DMS153 (cell line): ENCODE measurements at places on chromosomes 1 and 21.

GRCh38 chr21:22609802-22610201 is 1611.6 kb downstream of the NCAM2 start:
- DNase-seq, result no peak

- DNase-seq, result no peak
Observed at GRCh38 chr1:82829527-82829926, 1028.8 kb downstream of the ADGRL2 start.

GRCh38 chr1:27527223-27527889 is 37.4 kb upstream of the WASF2 start:
- DNase-seq, result peak; percentile 97

DNA sequence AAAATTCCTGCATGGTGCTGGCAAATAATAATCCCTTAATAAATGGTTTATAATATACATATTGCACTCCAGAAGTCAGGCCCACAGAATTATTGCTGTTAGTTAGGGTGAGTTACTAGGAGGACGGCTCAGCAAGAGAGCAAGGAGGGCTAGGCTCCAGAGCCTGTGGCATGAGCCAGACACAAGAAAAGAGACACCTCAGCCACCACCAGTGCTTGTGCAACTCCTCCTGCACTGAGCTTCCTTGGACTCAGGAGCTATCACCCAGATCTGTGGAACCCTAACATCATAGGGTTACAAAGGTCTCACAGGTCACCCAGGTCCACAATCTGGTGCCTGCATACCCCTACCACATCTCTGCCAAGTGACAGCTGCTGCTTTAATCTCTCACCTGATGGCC is 12.8 kb upstream of the LRRC8D start:
- no peak for DNase-seq

GRCh38 chr1:54543729-54544496 is 4.1 kb upstream of the ACOT11 start:
- DNase-seq, result no peak

DNA sequence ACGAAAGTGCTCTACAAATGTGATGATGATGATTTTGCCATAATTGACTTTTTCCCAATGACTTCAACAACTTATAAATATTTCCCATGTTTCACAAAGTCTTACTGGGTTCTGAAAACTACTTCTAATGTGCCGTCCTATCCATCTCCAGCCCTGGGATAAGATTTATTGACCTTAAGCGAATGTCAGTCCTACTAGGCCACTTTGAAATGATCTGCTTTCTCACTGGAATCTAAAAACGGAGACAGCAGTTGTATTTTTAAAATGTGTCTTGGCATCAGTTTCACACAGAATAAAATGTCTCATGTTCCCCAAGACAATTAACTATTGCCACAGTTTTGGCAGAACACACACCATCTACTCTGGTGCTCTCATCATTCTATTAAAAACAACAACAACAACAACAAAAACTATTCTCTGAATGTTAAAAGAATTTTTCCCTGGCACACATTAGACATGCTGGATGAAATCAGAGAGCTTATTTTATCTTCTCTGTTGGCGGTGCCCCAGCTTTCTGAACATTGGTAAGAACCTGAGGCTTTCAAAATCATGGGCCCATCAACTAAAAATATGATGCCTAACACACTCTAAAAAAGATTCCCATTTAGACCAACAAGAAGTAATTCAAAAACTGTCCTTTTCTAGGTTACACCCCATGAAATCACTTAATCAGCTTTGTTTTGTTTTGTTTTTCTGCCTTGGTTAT is 23.1 kb upstream of the DNASE2B start:
- no peak for DNase-seq

DNA sequence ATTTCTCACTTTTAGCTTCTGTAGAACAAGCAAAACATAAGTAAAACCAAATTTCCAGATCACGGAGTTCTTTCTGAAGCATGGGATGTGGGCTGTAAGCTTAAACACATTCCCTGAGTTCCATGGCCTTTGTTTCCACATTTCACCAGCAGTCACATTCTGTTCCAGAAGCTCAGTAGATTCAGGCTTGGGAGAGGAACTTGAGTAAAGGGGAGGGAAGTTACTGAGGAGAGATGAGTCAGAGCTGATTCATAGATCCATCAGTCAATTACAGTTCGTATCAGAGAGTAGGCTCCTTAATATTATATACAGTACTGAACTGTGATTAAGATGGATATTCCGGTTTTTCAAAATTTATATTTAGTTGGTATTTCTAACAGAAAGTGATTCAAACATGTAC is 614.3 kb downstream of the NCAM2 start:
- no peak for DNase-seq

DNA sequence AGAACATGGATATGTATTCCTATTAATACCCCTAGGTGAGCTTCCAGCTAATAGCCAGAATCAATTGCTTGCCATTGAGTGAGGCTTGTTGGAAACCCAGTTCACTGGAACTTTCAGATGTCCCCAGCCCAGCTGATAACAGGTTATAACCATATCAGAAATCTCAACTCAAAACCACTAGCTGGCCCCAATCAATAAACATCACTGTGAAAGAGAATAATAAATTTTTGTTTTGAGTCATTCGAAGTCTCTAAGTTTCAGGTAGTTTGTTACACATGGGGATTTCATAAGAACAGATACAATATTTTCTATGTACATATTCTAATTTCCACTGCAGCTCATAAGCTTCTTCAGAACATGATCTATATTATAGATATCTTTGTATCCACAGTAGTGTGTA is 162.9 kb upstream of the SNX7 start:
- no peak for DNase-seq

GRCh38 chr1:25832336-25833037 is 12.7 kb downstream of the MTFR1L start:
- DNase-seq, result no peak

DNA sequence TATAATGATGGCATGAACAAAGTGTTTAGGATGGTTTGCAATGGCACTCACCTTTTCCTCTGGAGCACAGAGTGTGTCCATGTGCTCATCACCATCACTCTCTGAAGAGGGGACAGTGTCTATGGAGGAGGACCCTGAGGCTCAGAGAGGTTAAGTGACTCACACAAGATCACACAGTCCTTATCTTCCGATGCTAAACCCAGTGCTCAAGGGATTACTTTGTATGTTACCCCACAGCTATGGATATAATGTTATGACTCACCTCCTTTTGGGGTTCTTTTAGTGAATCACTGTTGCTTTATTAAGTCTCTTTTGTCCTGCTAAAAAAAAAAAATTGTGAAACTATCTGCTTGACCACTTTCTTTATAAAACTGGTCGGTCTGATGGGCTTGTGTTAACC is 67.6 kb downstream of the TENT5C start:
- DNase-seq, result no peak

DNA sequence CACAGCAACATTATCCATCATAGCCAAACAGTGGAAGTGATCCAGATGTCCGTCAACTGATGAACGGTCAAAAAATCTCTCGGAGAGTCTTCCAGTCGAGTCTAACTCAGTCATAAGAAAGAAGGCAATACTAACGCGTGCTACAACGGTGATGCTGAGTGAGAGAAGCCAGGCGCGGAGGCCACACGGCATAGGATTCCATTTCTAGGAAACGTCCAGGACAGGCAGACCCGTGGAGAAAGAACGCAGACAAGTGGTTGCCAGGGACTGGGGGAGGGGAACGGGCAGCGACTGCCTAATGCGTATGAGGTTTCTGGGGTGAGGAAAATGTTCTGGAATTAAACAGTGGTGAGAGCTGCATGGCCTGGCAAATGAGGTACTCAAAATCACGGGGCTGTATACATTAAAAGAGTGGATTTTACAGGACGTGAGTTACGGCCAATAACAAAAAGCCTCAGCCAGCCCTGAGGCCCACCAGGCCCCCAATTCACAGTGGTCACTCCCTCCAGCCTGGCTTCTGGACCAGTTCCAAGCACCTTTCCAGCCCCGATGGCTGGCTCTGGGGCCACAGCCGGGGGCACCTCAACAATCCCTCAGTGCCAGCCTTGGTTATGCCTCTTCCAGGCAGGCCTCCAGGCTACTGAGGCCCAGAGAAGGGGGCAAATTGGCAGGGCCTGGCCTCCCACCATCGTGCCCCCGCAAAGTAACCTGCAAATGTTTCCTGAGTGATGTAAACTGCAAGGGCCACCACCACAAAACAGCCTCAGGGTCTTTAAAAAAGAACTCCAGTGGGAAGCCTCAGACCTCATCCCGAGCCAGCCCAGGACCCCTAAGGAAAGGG is 3.4 kb downstream of the WNT9A start:
- no peak for DNase-seq

DNA sequence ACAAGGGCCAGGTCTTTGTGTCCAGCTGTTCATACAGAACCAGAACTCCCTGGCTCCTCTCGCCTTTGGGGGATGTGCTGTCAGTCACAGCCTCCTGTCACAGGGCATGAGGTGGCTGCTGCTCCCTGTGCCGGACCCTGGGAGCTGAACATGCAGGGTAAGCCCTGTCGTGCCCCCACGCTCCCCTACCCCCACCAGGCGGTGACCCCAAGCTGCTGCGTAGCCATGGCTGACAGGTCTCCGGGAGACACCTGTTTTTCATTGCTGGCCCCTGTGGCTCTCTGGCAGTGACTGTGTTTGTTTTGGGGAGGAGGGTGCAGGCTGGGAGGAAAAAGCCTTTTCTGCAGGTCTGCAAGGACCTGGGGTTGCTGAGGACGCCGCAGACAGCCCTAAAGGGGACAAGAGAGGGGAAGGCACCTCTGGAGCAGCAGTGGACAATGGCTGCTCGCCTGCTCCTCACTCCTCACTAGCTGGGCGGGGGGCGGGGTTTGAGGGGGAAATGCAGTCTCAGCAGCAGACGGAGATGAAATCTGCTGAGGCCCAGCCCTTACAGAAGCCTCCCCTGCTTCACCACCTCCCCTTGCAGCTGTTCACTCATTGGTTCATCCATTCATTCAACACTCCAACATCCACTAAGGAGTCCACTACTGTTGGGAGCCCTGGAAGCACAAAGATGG is 81.4 kb downstream of the TRABD2B start:
- no peak for DNase-seq

- no peak for DNase-seq
Observed at GRCh38 chr21:30882866-30883597, 1.7 kb upstream of the KRTAP11-1 start.

DNA sequence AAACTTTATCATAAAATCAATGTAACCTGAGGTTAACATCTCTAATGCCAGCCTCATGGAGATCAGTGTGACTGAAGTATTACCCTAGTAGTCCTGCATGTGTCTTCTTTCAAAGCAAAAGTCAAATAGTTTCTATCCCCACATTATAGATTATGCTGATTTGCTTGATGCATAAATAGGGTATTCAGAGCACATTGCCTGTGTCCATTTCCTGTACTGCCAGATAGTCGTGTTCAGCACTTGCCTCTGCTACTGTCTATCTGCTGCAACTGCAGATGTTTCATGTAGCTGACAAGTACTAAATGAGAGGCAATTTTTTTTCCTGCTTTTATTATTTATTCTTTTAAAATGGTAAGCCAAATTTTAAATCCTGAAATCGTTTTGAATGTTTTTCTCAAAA is 348.7 kb downstream of the CHRM3 start:
- DNase-seq, result no peak

DNA sequence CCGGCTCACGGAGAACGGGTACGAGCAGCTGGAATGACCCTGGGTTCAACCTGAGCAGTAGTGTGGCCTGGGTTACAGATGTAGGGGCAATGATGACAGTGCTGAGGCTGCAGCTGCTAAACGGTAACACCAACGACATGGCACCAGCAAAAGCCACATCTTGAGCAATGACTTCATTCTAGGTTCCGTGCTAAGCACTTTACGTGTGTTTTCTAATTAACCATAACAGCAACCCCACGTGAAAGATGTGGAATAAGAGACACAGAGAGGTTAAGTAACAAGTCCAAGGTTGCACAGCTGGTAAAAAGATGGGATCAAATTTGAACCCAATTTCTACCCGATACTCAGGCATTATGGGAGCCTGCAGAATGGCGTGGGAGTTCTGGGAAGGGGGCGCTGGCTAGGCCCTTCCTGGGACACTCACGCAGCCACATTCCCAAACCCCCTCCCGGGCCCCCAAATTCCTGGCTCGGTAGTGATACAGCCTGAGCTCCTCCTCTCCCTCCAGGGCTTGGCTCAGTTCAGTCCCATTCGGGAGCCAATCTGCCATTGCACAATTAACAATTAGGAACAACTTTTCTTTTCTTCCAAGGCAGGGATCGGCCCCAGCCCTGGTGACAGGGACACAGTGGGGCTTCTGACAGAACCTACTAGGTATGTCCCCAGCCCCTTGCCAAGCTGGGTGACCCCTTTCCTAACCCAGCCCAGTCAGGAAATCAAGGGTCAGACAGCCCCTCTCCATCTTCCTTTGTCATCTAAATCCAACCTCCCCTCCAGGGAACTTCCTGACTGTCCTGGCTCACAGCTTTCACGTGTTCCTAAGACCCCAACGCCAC is 23.8 kb upstream of the ECE1 start:
- no peak for DNase-seq

DNA sequence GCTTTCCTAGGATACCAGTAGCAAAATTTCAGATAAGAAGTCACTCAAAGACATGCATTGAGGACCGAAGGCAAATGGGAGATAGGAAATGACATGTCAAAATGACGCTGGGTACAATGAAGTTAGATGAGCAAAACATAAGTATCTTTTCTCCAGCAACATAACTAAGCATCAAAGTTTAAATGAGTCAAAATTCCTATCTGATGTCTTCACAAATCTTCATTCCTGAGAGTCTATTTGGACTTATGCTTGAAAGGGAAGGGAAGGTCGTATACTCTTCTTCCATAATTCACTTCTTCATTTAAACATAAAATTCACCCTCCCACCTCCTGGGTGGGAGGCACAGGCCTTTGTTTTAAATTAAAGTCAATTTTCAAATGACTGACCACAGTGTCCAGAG is 4.1 kb upstream of the TMEM81 start:
- DNase-seq, result no peak

DNA sequence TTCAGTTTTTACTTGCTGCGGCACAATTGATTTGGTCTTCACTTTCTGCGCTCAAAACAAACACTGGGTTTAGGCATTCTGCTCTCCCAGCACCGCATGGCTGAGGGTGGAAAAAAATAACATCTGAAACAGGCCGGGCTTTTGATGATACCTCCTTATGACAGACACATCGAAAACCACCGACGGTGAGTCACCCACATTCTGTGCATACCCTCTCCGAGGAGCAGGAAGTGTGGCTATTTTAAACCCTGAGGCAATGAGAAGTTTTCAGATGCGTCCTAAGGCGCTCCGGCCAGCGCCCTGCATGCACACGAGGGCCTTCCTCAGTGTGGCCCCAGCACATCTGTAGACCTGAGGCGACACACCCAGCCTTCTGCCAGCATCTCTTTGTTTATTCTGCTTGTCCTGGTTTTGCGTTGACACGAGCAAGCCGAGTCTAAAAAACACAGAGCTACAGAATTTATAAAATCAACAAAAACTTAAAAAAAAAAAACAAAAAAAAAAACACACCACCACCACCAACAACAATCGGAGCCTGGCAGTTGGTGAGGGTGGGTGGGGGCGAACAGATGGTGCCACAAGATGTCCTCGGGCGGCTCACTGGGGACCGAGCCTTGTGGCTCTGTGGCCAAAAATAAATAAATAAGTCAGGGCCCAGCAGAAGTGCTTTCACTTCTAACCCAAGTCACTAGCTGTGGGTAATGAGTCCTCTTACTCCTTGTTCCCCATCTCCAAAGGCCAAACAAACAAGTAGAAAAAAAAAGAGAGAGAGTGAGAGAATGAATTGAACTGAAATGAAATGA is 162.6 kb upstream of the IRF2BP2 start:
- peak; percentile 33 for DNase-seq

GRCh38 chr1:100349246-100349645 is 3.1 kb upstream of the CDC14A start:
- no peak for DNase-seq
